ENCODE measurements at places on chromosomes 1 and 21. TPM values are rescaled to one million over a fixed set of nuclear protein-coding genes. Genes with fewer than 3 reads are reported as not detected.

GRCh38 chr1:51343624-51344023 is 13.3 kb upstream of the TTC39A start:
- no peak for DNase-seq

DNA sequence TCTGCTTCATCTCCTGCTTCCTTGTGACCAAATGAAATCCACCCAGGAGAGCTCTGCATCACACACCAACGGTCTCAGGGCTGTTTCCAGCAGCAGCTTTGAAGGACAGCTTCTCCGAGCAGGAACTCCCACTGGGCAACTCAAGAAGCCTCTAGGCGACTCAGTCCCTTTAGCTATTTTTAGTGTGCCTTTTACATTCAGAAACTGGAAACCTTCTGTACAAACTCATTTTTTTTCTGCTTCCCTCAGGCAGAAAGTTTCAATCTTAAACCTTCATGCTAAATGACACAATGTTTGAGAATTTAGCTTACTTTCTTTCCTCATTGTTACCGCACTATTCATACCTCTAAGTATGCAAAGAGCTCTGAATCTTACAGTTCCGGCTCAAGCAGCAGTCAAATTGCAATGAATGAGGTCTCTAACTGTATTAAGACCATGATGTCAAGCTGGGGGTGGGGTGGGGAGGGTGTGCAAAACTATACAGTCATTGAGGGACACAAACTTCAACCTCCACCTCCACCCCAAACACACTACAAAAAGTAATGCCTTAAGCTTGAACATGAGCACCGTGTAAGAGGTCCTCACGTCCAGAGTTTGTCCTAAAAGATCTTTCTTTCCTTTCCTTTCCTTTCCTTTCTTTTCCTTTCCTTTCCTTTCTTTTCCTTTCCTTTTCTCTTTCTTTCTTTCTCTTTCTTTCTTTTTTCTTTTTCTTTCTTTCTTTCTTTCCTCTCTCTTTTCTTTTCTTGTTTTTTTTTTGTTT is 16.4 kb upstream of the TARBP1 start:
- no peak for DNase-seq

DNA sequence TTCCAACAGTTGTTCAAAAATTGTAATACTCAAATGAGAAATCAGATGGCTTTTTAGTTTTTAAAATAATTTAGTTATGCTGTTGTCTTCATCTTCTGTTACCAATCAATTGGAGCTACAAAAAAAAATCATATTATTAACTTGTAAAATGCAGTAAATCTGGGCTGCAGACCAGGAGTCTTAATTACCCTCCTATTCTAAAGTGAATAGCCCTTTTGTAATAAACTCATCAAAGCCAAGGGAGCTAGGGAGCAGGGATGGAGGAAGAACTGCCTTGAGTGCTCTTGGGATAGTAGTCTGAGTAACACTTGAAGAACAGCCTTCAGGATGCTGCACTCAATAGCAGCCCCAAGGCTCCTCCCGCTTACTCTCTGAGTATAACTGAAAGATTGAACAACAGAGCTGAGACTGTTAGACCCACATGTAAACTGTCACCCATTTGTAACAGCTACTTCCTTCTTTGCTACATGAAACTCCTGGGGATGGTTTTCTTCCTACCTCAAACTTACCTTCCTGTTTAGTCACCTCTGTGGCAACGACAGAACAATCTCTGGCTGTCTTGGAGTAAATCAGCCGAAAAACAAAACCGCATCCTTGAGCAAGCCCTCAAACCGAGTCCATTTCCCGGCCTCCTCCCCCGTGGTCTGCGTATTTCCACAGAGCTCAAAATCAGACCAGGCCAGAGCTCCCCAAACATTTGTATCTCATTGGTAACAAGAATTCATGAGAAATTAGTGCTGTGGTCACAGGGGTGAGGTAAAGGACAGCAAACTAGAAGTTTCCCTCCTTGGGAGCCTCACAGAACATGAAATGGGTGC is 55.9 kb downstream of the CD58 start:
- DNase-seq: no peak

- DNase-seq: no peak
Observed at GRCh38 chr21:31284797-31285397, 59.2 kb downstream of the TIAM1 start.

GRCh38 chr21:33427051-33427450 is 23.8 kb downstream of the IFNGR2 start:
- peak; percentile 22 for DNase-seq

DNA sequence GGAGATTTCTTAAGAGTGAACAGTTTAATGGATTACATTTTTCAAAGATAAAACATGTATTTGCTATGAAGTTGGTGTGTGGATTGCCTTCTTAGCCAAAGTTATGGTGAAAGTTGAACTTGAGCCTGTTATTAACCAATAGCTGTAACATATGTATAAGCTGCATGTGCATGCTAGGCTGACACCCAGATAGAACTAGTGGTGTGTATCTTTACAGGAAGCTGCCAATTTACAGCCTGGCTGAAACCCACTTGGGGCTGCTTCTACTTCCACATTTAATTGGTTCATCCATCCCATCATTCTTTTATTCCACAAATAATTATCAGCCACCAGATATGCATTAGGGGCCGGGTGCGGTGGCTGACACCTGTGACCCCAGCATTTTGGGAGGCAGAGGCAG is 3.3 kb downstream of the PLA2G5 start:
- no peak for DNase-seq

DNA sequence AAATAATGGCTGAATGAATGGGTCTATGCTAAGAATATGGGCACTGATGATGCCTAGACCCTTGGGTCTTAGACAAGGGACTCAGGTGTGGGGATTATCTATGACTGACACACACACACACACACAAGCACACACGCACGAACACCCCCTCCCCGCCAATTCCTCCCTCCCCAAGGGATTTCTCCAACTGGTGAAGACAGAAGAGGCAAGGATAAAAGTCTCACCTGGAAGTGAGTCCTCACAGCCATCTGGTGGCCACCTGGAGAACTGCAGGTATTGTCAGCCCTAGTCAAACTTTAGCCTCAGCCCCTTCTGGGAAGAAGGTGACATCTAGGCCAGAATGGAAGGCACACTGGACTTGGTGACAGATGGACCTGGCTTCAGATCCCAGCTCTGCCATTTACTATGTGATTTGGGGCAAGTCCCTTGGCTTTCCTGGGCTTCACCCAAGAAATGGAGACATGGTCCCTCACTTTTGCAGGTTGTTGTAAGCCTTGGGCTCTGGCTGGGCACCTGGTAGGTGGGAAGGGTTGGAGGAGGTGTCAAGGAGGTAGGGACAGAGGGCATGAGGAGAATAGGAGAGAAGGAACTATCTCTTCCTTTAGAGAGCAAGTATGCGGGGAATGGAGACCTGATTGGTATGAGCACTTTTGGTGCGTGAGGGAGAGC is 4.0 kb upstream of the GPR3 start:
- DNase-seq: peak; percentile 57

DNA sequence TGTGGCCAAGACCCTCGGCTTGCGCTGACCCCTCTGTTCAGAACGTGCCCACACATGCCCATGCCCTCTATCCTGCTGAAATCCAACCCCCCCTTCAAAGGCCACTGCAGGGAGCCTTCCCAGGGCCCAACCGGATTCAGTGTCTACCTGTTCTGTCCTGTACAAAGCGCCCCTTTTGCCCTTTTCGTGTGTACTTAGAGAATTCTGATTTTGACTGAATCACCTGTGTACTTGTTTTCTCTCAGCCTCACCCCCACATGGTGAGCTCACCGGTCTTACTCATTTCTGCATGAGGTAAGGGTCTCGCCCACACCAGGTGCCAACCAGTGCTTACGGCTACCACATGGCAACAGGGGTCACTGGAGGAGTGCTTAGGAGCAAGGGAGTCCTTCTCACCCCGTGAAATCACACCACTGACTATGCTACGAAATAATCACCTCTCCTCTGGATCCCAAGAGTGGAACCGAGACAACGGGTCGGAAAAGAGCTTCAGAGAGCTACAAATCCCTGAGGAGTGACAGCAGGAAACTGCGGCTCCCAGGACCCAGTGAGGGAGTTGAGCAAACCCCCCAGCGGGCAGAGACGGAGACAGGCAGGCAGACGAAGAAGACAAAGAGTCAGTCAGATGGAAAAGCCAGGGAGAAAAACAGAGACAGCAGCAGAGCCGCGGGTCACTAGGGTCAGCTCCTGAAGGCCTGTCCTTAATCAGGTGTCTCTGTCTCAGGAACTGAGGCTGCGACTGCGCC is 2.1 kb upstream of the S100A2 start:
- DNase-seq: no peak

DNA sequence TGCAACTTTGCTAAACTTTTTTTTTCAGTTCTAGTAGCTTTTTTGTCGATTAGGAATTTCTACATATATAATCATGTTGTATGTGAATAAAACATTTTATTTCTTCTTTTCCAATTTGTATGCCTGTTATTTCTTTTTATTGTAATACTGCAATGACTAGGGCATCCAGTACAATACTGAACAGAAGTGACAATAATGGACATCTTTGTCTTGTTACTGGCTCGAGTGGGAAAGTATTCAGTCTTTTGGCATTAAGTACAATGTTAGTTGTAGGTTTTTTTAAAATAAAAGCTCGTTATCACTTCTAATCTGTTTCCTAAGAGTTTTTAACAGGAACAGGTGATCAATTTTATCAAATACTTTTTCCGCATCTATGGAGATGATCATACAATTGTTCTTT is 9.8 kb downstream of the STPG1 start:
- DNase-seq: no peak

GRCh38 chr1:85984636-85985035 is 171.9 kb downstream of the COL24A1 start:
- no peak for DNase-seq

GRCh38 chr1:176863613-176864012 is 300.9 kb downstream of the ASTN1 start:
- no peak for DNase-seq

GRCh38 chr1:222794656-222795474 is 20.0 kb upstream of the DISP1 start:
- no peak for DNase-seq

DNA sequence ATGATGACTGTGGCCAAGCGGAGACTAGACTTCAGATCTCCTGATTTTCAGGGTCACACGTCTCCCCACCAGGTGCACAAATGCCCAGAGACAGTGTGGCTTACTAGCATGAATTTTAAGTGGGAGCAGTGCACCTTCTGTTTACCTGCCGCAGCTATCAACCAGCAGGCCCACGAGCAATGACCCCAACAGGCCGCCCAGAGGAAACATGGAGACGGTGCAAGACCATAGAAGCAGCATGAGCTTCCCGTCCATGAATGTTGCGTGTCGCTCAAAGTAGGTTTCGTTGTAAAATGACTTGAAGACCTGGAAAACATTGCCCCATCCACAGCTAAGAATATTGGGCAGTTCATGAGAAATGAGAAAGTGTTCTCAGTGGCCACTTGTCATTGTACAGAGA is 3.5 kb downstream of the SLC2A7 start:
- no peak for DNase-seq

- no peak for DNase-seq
Observed at GRCh38 chr1:204891860-204892259, 21.2 kb downstream of the NFASC start.

DNA sequence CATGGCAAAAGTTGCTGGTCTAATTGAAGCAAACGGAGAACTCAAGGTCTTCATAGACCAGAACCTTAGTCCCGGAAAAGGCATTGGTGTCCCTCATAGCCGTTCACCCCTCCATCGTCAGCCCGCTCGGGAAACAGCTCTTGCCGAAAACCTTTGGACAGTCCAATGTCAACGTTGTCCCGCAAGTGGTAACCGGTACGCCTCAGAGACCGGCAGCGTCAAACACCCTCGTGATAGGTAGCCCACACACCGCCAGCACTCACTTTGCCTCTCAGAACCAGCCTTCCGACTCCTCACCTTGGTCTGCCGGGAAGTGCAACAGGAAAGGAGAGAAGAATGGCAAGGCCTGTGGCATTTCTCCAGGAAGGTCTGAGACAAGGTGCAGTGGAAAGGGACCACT is 351.3 kb upstream of the CAMK1G start:
- DNase-seq: no peak

DNA sequence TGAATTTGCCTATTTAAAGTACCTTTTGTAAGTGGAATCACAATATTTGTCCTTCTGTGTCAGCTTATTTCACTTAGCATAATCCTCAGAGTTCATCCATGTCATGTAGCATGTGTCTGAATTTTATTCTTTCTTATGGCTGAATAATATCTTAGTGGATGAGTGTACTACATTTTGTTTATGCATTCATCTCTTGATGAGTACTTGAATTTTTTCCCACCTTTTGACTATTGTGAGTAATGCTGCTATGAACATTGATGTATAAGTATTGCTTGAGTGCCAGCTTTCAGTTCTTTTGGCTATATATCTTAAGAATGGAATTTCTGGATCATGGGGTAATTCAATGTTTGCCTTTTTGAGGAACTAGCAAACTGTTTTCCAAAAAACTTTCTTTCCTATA is 84.2 kb downstream of the TGFB2 start:
- DNase-seq: no peak

DNA sequence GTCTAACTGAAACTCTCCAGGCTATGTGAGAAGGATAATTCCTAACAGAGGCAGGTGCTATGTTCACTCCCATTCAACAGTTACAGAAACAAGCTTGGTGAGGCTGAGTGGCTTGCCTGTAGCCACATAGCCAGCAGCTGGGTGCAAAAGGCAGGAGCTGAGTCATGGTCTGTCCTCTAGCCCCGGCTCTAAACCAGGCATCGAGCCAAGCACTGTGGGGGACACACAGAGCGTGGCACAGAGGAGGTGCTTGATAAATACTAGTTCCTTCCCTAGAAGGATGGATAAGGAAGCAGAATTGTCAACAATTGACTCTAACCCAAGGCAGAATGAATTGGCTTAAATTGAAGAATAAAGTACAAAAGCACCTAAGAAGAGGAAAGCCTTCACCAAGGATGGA is 10.4 kb upstream of the KCNA2 start:
- no peak for DNase-seq

- no peak for DNase-seq
Observed at GRCh38 chr1:224747578-224747977, 131.5 kb downstream of the CNIH3 start.

DNA sequence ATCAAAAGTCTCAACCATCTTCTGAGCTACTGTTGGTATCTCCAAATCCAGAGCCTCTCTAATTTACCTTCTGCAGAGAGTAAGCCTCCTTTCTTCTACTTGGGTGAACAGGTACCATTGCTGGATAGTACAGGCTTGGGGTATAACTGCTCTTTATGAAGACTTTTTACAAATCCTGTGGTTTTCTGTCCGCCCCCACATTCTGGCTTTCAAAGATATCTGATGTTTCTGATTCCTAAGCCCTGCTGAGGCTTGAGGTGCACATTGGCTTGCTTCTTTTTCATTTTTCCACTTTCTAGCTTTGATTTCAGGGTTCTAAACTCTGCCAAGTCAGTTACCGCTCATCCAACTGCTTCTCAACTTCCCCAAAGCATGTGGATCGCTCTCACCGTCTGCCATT is 37.1 kb downstream of the TENT5C start:
- DNase-seq: no peak

- DNase-seq: no peak
Observed at GRCh38 chr1:12604114-12604874, 13.7 kb downstream of the DHRS3 start.

The EDN2 gene
- total RNA-seq: not detected

The KRTAP19-3 gene
- total RNA-seq: not detected

The LENEP gene
- not detected for total RNA-seq

The C1orf94 gene
- total RNA-seq: not detected

The ZNHIT6 gene
- 29.6 TPM for total RNA-seq

The EPHA10 gene
- 28.5 TPM for total RNA-seq

The SYDE2 gene
- 4.3 TPM for total RNA-seq

The CACNA1S gene
- 0.26 TPM for total RNA-seq

The NUDT17 gene
- total RNA-seq: 4.1 TPM

The MYOG gene
- total RNA-seq: not detected

Measured in dorsolateral prefrontal cortex (tissue), 122 donors.